ENCODE measurements at places on chromosomes 2 and 18. TPM values are rescaled to one million over a fixed set of nuclear protein-coding genes. Genes with fewer than 3 reads are reported as not detected.

DNA sequence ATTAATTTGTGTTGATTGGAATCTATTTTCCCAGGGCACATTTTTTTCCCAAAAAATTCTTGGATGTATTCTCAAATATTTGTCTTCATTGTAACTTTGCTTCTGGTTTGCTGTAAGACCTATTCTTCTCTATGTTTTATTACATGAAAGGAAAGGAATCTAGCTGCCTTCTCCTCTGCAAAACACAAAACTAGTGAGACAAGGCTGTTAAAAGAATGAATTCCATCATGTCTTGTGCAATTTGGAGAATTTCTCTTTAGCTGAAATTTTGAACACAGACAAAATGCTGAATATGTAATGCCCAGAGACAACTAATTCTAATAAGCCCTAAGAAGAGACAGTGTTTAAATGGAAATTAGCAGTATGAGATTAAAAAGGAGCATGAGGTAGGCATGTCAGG is 275.9 kb downstream of the CDH20 start:
- DNase-seq, result no peak

GREB1L gene
- 25.5 TPM for total RNA-seq

DNA sequence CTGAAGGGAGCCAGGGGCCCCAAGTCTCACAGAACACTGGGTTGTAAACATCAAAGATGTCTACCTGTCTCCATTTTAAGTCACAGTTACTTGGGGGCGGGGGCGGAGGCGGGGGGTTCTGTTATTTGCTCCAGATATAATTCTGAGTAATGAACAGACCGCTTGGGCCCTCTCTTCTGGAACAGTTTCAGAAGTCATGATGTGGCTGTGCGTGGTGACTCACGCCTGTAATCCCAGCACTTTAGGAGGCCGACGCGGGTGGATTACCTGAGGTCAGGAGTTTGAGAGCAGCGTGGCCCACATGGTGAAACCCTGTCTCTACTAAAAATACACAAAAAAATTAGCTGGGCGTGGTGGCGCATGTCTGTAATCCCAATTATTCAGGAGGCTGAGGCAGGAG is 157.9 kb upstream of the APCDD1 start:
- DNase-seq, result no peak

DNA sequence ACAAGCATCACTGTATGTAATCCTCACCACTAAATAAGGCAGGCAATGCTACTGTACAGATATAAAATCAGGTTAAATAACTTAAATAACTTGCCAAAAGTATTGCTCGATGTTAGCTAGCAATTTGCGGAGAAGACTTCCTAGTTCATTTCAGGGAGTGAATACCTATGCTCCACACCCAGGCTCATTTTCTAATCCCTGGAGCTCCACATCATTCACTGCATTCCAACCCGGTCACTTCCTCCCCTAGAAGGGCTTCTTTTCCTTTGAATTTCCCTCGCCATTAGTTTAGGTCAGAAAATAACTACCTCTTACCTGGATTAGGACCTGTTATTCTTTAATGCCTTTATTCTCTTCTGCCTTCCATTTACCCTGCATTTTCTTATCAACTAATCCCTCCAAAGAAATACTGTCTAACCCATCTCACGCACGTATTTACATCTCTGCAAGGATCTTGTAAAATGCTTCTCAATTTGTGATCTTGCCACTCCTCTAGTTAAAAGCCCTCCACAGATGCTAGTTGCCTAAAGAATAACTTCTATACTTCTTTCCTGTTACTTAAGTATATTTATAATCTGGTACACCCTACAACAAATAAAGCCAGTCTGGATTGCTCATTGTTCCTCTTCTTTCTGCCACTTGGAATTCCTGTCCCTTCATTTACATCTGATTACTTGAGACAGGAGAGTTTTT is 599.8 kb downstream of the NRXN1 start:
- no peak for DNase-seq

GRCh38 chr2:230594286-230594840 is 118.3 kb upstream of the CAB39 start:
- DNase-seq, result no peak

CYP27C1 gene
- 4.1 TPM for total RNA-seq

GRB14 gene
- total RNA-seq, result 11.6 TPM

SLC4A3 gene
- total RNA-seq, result 25.7 TPM

GRCh38 chr2:80292474-80292873 is 12.1 kb downstream of the LRRTM1 start:
- DNase-seq, result no peak

GRCh38 chr2:48075631-48076030 is 169.3 kb upstream of the FBXO11 start:
- DNase-seq, result no peak

- no peak for DNase-seq
Measured at GRCh38 chr2:98258906-98259305, 87.3 kb upstream of the CNGA3 start.

DNA sequence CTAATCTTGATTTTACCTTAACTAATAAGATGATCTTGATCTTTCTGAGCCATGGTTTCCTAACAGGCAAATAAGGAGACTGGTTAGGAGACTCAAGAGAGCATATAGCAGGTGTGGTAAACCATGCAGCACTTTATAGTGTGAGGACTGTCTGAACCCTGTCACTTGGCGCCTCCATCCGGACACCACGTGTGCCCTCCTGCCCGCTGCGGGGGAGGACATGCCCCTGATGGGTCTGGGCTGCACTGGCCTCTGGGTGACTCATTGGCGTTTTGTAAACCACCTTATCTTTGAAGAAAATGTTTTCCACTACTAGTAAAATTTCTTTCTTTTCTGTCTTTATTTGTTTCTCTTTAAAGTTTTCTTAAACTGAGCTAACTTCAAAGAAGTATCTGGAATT is 131.1 kb downstream of the FMNL2 start:
- DNase-seq, result no peak

- no peak for DNase-seq
Measured at GRCh38 chr2:207937823-207938222, 87.5 kb downstream of the PLEKHM3 start.

DNA sequence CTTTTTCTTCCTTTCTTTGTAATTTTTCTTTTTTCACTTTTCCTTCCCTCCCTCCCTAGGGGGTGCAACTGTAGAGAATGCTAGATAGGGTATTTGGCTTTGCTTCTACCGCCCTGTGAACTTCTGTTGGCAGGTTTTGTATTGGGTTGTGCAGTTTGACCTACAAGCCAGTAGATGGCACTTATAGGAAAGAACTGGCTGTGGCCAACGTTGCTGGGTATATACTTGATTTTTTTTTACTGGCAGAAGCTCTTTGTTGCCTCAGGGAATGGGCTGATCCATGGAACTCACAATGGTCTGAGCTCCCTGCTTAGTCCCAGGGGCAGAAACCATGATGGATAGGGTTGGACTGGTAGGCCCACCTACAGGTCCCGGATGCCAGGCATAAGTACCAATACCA is 1019.5 kb upstream of the LRRTM1 start:
- DNase-seq, result no peak

EGR4 gene
- 0.36 TPM for total RNA-seq

- DNase-seq, result no peak
Measured at GRCh38 chr2:237092920-237093781, 7.5 kb downstream of the COPS8 start.

- DNase-seq, result no peak
Measured at GRCh38 chr18:10315522-10315921, 138.9 kb upstream of the APCDD1 start.

- DNase-seq, result no peak
Measured at GRCh38 chr18:54690198-54690597, 99.2 kb downstream of the DYNAP start.

SERPINB10 gene
- not detected for total RNA-seq

- DNase-seq, result no peak
Measured at GRCh38 chr2:68800517-68800916, 65.9 kb downstream of the ARHGAP25 start.

GRCh38 chr2:75634945-75635344 is 11.6 kb upstream of the MRPL19 start:
- no peak for DNase-seq

GRCh38 chr2:47346-47725 is 1.0 kb upstream of the FAM110C start:
- DNase-seq, result no peak

GRCh38 chr18:892316-892715 is 12.4 kb upstream of the ADCYAP1 start:
- no peak for DNase-seq

WDR12 gene
- 54.4 TPM for total RNA-seq

ACVR1C gene
- 0.14 TPM for total RNA-seq

DNA sequence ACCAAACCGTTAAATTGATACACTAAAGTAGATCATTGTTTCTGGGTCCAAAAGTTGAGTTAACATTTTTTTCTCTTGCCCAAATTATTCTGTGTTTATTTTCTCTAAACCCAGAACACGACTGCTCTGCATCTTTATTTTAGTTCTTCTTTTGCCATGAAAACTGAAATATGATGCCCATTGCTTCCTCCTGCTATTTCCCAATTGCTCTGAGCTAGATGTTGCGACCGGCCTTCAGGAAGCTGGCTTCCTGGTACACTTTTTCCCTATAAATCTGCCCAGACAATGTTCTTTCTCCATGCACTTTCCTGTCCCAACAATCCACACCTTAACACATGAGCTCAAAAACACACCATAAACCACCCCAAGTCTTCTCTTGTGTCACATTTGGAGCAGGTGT is 501.4 kb downstream of the FBXO15 start:
- DNase-seq, result no peak

- no peak for DNase-seq
Measured at GRCh38 chr2:98907966-98908905, 27.8 kb downstream of the CRACDL start.

- no peak for DNase-seq
Measured at GRCh38 chr2:111523009-111523408, 361.0 kb downstream of the ANAPC1 start.

NETO1 gene
- not detected for total RNA-seq

GRCh38 chr18:6200204-6200774 is 214.4 kb downstream of the L3MBTL4 start:
- DNase-seq, result no peak

- DNase-seq, result no peak
Measured at GRCh38 chr18:1665079-1665478, 760.4 kb downstream of the ADCYAP1 start.

DNA sequence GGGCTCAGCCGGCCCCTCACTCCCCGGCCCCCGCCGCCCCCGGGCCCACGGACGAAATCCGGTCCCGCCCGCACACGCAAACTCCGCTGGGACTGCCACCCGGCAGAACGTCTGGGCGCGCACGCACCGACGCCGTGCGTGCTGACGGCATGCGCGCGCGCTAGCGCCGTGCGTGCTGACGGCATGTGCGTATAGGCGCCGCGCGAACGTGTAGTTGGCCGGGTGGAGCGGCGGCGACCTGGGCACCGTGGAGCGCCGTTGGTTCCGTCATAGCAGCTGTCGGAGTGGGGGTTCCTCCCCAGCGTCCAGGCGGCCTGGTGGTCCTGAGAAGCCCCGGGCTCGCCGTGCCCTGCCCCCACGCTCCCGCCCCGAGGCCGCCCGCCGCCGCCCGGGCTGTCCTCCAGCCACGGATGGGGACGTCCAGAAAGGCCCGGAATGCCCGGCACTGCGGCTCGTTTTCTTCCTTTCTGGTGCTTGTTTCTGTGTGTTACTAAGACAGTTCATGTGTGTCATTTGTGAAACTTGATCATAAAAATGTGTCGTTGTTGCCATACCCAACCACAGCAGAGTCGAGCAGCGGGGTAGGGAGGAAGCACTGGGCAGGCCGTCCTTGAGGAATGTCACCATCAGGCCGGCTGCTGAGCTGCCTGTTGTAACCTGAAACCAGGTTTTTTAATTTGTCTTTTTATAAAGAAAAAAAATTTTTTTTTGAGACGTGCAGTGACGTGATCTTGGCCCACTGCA is at the start of gene TXNL4A:
TXNL4A (minus strand) TSS at position 113 of the 744 bp plus-strand sequence. CDS start 171 bp downstream, outside the sequence.
- DNase-seq, result peak; percentile 50

- no peak for DNase-seq
Measured at GRCh38 chr2:16931441-16931840, 265.8 kb upstream of the CYRIA start.

DNA sequence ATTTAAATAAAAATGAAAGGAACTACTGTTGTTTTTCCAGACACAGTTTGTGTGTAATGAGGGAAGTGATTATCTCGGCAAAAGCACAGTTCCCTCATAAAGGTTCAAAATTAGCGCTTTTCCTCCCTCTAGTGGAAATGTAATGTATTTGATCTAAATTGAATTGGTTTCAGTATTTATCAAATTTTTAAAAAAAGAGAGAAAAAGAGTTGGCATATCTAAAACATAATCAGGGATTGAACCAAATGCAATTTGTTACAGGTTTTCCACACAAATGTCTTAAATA is 37.5 kb downstream of the CMPK2 start:
- no peak for DNase-seq

GRCh38 chr18:48428475-48429177 is 19.4 kb upstream of the ZBTB7C start:
- no peak for DNase-seq

- no peak for DNase-seq
Measured at GRCh38 chr2:182542501-182543258, 115.8 kb upstream of the PDE1A start.

TEKT4 gene
- not detected for total RNA-seq

IDH1 gene
- 87.7 TPM for total RNA-seq

DNA sequence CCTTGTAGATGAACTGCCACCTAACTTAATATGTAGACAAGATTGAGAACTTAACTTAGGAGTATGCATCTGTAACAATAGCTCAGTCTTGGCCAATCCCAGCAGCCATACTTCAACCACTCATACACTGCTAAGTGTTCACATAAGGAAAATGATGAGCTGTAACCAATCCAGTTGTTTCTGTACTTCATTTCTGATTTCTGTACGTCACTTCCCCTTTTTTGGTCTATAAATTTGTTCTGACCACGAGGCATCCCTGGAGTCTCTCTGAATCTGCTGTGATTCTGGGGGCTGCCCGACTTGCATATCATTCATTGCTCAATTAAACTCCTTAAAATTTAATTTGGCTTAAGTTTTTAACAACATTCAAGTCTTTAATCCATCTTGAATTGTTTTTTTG is 6.4 kb downstream of the SH3YL1 start:
- DNase-seq, result no peak

ADGRF3 gene
- total RNA-seq, result 0.83 TPM

- no peak for DNase-seq
Measured at GRCh38 chr2:118321432-118322105, 233.3 kb downstream of the INSIG2 start.

DNA sequence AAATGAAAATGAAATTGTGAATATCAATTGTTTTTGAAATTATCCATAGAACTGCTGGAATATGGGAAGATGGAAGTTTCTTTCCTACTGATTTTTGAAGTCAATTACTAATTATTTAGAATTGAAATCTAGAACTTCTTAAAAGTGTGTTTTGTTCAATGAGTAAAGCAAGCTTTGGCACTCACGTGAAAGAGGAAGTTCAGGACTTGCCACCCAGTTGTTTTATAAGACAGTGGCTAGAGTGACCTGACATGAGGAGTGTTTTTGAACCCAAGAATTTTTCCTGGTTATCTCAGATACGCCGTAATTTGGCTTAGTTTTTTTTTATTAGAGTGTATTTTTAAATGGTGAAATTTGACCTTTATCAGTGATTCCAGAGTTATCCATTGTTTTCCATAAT is 3.5 kb downstream of the MXD1 start:
- DNase-seq, result no peak

ITPRIPL1 gene
- total RNA-seq, result 8.9 TPM
